Stimulated activated CD8-positive, alpha-beta memory T cell treated with anti-CD3 and anti-CD28 coated beads, Interleukin-15, amount 100 ng/mL, for 4 hours (primary cell): ENCODE measurements at places on chromosomes 3 and 15.

DNA sequence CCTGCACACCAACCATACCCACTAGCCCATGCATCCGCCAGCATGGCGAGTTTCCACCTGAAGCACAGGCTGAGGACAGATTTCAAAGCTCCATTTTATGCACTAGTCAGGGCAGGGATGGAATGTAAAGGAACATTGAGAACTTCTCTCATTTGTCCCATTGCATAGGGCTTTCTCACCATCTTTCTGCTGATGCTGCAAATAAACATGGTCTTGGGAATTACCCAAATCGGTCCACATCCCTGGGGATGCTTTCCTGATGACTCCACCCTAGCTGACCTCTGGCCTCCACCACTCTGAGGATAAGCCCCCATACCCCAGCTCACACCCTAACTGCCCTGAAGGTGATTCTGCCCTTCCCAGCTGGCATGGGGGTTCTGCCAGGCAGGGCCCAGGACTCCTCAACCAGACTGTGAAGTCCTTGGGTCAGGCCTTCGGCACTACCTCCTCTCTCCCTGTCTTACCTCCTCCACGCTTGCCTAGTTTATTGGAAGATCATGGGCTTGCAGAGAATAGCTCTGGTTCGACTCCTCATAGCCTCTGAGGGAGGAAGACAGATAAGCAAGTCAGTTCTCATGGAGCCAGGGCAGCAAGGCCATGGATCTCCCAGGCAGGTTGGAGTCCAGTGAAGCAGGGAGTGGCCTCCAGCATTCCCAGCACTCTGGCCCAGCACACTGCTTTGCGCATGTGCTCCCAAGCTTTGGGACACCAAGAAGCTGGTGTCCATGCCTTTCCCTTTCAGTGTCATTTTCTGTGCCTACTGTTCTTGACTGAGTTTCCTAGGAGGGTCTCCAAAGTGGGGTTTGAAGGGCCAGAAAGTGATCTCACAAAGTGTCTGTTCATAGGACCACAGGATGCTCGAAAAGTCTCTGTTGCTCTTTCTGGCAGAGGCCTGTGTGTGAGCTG lies 27.6 kb upstream of the XYLB start:
- no peak for DNase-seq

GRCh38 chr3:73901686-73902085 lies 276.9 kb upstream of the PDZRN3 start:
- DNase-seq: no peak

DNA sequence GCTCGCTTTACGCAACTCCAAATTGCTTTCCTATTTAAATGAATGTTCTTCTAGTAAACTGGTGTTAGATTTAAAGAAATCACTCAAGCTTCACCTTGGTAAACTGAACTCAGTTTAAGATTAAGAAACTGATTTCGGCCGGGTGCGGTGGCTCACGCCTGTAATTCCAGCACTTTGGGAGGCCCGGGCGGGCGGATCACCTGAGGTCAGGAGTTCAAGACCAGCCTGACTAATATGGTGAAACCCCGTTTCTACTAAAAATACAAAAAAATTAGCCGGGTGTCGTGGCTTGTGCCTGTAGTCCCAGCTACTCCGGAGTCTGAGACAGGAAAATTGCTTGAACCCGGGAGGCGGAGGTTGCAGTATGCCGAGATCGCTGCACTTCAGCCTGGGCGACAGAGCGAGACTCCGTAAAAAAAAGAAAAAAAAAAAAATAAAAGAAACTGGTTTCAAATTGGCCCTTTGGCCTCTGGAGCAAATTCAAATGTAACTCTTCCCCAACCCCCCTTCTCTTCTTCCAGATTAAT lies 1.7 kb downstream of the SKIL start:
- DNase-seq: no peak

DNA sequence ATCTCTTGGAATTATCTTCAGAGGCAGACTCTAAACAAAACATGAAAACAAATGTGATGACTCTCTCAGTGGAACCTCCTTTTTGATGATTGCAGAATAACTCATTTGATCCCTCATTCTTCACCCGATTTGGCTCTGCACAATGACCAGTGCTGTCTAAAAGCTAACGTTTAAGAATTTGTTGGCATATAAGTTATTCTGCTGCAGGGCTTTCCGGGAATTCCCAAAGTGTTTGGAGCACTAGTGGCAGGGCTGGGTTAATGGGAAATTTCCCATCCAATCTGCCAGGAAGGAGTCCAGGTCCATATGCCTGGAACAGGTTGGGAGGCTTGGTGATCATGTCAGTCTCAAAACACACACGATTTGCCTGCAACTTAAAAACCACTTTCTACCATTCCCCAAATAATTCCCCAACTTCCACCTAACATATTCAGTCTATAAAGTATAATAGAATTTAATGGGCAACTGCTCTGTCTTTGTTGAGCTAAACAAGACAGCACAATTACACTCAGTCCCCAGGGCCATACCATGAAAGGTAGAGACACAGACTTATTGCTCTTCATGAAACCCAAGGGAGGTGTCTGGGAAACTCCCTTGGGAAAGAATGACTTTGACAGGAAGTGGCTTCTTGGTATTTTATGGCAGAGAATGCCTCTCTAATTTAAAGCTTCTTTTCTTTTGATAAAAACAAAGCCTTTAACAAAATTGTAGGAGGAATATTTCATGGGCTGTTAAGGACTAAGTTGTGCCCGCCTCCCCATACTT lies 38.0 kb downstream of the ARRDC4 start:
- DNase-seq: no peak

DNA sequence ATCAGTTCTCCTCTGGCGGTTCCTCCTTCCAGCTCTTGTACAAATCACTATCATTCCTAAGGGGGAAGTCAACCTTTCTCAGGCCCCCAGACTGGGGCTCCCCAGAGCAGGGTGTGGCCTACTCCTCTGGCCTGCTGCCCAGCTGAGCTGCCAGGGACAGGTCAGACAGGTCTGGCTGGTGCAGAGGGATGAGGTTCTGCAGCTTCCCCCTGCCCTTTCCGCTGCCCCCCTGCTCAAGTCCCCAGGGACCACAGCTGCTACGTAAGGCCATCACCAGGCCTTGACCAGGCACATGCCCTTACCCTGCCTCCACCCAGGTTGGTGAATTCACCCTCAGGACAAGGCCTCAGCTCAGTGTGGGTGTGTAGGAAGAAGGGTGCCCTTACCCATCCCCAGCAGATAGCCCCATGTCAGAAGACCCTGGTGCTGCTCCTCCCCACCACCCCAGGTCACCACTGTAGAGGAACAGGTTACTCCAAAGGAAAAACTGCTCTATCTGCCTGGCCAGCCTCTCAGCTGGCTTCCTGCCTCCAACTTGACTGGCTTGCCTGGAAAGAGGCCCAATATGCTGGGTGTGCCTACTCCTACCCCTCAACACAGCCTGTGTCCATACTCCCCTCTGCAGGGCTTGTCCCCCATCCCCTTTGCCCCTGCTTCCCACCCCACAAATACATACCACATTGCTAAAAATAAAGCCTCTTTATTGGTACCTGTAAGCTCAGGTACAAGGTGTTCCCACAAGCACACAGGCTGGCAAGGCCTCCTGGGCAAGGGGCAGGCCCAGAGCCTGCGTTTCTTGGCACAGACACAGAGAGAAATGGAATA lies 12.0 kb downstream of the CSRNP1 start:
- no peak for DNase-seq
